ENCODE measurements at places on chromosomes 11 and 22.
A peak's percentile ranks its signal among the peaks of the same experiment; 100 is the strongest.

- no peak for DNase-seq
These were observed 27.2 kb upstream of the TH start for GRCh38 chr11:2198621-2199365.

- DNase-seq, result no peak
These were observed 71.8 kb upstream of the PAX6 start for GRCh38 chr11:31882951-31883392.

- DNase-seq, result no peak
These were observed 1458.1 kb upstream of the TENM4 start for GRCh38 chr11:80898910-80899309.

DNA sequence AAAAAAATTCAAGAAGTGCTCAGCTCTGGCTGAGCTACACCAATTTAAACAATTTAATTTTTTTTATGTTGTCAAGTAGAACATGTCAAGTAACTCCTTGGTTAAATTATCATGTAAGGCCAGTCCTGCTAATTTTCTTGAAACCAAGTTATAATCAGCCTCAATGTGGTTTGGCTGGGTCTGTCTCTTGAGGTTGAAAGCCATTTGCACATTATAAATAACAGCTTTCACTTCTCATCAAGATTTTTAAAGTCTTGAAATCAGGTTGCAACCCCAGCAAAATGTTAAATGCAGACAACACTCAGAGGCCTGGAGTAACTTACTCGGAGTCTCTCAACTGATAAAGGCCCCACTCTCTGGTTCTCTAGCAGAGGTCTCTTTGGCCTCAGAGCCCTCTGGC lies 324.4 kb downstream of the BRD1 start:
- DNase-seq, result no peak

GRCh38 chr11:134037046-134037908 lies 31.6 kb upstream of the JAM3 start:
- peak; percentile 17 for DNase-seq

DNA sequence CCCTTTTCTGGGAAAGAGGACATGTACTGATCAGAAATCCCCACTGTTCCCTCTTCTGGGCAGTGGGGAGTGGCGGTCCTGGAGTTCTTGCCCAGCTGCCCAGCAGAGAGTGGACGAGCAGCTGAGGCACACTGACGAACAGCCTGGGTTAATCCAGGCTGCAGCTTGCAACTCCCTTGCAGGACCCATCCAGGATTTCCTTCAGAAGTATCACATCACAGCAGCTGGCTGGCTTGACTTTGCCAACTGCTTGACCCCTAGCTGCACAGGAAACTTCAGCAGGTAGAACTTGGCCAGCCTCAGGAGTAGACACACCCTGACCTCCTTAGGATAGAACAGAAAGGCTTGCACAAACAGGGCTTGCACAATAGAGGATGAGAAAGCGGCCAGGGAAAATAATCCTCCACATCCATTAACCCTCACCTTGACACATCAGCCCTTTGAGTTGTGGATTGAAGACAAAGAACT lies 27.9 kb upstream of the FZD4 start:
- no peak for DNase-seq

DNA sequence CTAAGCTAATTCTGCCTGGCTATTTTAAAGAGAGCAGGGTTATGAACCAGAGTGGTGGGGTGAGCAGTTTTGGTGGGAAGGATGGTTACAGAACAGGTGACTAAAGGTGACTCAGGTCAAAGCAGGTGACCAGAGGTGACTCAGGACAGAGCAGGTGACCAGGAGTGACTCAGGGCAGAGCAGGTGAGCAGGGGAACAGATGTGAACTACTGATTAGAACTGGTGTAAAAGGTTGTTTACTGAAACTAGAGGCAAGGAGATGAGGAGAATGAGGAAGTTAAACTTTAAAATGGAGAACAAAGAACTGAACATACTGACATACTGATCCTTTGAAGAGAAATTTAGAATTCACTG lies 15.4 kb upstream of the HYLS1 start:
- no peak for DNase-seq

DNA sequence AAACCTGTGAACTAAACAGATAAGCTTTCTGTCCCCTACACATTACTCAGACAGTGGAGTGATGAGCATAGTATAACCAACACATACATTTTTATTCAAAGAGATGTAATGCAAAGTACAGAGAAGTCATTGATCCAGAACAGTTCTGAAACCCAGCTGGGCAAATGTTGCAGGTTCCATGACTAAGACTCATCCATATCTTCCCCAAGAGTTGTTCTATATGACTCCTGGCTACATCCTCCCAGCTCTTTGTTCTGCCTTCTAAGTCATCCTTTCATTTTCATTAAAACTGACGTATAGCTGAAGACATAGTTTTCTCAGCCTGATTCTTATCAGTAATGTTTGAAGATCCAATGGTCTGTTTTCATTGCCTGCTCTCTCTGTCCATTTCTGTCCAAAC lies 47.3 kb downstream of the PLAAT5 start:
- no peak for DNase-seq

- DNase-seq, result peak; percentile 44
These were observed at the start of gene SLC1A2 for GRCh38 chr11:35419184-35419829. Gene SLC1A2 (minus strand): TSS chr11:35419558. CDS start chr11:35418966, 592 bp downstream.

DNA sequence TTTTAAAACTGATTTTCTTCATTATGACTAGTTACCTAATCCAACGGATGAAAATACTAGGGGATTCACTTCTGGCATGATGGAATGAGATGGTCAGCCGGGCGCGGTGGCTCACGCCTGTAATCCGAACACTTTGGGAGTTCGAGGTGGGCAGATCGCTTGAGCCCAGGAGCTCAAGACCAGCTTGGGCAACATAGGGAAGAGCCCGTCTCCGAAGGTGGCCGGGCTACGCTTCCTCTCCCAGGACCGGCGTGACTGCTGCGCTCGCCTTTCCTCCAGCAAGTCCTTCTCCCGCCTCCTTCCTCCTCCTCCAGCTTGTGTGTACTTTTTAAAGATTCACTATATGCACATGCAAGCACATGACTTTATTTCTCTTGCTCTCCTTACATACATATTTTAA lies 505.4 kb upstream of the CCDC90B start:
- DNase-seq, result no peak

DNA sequence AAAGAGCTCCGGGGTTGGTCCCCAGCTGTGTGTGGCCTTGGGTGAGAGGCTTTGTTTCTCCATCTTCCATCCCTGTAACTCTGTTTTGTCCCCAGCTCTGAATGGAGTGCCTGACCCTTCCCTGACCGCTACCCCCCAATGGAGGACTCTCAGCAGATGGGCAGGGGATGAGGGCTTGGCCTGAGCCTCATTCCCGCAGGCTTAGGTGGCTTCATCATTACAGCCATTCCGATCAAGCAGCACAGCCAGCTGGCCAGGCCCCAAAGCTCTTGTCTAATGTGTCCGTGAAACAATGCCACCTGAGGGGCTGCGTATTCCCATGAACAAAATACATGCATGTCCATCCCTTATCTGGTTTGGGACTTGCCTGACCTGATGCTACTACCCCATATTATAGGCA lies 3.9 kb upstream of the CDC42EP2 start:
- DNase-seq, result no peak

DNA sequence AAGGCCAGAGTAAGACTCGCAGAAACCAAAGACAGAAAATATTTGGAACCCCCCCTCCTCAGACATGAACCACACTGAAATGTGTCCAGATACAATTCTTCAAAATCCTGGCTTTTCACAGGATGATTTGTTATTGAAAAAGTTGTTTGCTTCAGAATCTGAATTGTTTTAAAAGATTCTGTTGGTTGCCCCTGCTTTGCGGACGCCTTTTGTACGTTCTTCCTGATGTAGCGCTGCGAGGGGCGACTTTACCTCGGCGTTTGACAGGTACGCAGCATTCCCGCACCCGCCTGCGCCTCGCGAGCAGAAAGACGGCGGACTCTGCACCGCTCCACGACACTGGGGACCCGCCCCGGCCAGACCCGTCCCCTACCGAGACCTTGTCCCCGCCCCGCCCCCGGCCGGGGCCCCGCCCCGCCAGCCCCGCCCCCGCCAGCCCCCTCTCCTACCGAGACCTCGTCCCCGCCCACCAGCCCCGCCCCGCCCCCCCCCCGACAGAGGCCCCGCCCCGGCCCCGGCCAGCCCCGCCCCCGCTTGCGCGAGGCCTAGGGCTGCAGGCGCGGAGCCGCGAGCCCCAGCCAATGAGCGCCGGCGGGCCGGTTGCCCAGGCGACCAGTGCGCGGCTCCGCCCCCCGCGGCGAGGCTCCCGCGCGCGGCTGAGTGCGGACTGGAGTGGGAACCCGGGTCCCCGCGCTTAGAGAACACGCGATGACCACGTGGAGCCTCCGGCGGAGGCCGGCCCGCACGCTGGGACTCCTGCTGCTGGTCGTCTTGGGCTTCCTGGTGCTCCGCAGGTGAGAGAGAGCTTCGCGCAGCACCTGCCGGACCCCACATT lies at the start of gene GLB1L2:
Gene GLB1L2, plus strand, starts transcription at position 635 of the 835 bp plus-strand sequence. Its CDS starts 74 bp downstream, at position 709.
- peak; percentile 58 for DNase-seq

GRCh38 chr11:61795876-61796526 lies 3.3 kb downstream of the FEN1 start:
- DNase-seq, result no peak

DNA sequence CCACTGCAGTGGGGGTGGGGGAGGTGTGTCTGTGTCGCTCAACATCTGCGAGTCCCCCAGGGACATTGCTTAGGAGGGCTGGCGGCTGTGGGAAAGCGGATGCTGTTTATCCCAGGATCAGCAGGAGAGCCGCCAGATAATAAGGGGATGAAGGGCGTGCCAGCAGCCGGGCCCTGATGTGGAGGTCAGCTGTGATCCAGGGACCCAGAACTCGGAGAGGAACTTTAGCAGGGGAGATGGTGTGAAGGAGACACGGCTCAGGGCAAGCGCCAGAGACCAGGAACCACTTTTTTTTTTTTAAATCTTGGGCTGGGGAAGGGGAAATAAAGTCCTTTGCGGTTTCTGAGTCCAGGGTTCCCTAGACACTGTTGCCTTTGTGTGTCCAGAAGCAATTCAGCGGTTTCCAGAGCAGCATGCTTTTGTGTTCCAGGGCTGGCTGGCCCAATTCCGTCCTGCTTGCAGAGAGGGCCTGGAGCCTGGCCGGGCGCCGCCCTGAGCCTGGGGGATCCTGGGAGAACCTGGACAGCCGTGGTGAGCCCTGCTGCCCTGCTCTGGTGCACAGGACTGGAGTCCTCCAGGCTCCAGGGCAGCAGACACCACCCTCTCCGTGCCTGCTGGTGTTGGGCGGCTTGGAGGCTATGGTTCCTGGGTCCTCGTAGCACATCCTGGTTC lies at the start of gene GRAMD4:
Gene GRAMD4, plus strand, starts transcription at position 557 of the 672 bp plus-strand sequence. CDS start 6,414 bp downstream, outside the sequence.
- peak; percentile 88 for DNase-seq

DNA sequence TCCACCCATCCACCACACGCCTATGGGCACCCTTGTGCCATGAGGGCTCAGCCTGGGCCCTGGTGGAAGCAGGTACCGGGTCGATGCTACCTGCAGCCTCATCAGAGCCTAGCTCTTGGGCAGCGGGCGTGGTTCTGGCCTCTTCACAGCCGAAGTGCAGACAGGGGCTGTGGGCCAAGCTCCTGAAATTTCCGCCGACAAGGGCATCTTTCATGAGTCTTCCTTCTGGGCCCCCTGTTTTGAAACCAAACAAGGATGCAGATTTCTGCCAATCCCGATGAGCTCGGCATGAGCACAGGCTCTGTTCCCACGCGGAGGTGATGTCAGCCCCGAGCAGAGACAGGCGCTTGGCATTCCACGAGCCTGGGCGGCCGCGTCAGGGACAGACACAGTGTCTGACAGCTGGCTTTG lies 22.6 kb upstream of the MGAT3 start:
- DNase-seq, result no peak

GRCh38 chr11:12885717-12886239 lies 123.3 kb upstream of the RASSF10 start:
- no peak for DNase-seq

- DNase-seq, result no peak
These were observed 30.0 kb upstream of the POU2AF1 start for GRCh38 chr11:111408789-111409727.

DNA sequence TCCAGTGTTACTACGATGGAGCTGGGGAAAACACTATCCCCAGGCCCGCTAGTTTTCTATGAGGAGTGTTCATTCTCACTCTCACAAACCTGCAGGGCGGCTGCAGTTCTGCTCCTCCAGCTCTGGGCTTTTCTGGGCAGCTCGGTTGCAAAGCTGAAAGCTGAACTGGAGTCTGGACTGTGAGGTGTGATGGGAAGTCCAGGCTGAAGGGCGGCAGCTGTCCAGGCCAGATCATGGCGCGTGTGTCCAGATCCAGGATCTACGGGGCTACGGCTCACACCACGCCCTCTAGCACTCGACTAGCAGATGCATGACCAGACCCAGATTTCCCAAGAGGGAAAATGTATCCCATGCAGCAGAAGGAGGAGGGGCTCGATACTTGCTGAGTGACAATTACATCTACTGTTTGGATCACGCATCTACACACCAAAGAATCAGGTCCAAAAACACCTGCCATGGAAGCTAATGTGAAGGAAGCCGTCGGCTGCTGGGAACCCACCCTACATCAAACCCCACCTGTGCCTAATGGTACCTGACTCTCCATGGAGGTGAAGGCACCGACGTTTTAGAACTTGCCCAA lies 555.0 kb downstream of the BRD1 start:
- peak; percentile 21 for DNase-seq

- no peak for DNase-seq
These were observed 8.1 kb downstream of the TMA7B start for GRCh38 chr22:39967996-39968972.

DNA sequence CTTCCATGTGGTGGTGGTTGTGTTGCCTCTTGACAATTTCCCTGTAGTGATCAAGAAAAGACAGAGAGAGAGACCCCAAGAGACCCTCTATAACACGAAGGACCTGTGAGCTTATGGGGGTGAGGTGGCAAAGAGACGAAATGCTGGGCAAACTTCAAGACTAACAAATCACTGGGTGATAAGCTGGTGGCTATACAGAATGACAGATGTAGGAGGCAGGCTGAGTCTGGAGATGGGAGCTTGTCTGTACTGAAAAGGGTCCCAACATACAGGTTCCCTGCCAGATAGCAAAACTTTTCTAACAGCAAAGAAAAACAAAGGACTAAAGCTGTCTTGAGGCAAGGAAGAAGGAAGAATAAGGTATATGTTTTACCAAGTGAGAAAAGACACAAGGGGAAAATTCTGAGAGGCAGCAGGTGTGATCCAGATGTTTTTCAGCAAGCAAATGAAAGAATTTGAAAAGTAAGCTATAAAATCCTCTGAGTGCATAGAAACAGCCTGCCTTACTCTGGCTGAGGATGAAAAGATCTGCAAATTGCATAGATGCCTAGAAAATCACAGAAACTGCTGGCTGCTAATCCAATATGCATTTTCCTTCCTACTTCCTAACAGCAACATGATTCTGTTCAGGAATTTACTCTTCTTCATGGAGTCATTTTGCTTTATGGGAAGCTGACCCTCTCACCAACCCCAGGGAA lies 21.9 kb upstream of the LYVE1 start:
- DNase-seq, result no peak

DNA sequence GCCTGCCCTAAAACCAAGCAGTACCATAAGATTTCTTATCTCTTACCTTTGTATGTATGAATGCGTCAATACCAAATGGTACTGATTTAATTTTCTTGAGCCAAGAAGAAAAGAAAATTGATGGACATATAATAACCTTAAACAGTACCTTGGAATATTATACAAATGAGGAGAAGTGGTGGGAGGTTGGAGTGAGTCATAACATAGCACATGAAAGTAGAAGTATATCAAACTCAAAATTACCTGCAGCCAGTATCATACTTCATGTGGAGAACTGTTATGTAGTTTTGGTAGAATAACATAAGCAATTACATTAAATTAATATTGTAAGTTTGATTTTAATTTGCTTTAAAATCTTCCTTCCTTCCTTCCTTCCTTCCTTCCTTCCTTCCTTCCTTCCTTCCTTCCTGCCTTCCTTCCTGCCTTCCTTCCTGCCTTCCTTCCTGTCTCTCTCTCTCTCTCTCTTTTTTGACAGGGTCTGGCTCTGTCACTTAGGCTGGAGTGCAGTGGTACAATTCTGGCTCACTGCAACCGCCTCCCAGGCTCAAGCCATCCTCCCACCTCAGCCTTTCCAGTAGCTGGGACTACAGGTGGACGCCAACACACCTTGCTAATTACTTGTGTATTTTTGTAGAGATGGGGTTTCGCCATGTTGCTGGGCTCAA lies 460.9 kb upstream of the CCDC90B start:
- no peak for DNase-seq

All from NCI-H2171 (cell line).